ENCODE measurements at places on chromosomes 16 and 17.

DNA sequence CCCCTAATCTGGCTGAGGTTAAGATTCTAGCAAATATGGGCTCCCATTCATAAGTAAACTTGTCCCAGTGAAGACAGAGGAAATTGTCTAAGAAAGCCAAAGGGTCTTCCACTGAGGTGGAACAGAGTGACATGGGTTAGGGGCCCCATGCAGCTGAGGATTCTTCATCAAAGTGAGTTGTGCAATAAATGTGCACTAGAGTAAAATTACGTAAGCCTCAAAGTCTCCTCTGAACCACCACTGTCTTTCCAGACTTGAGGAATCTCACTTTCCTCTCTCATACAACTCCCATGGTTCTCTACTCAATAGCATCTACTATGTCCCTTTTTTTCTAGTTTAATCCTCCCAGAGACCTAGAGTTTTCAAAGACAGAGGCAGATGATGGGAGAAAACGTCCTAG is 132.4 kb downstream of the CA10 start:
- no peak for DNase-seq

- DNase-seq = no peak
Measured at GRCh38 chr16:10121491-10121890, 60.7 kb downstream of the GRIN2A start.

- DNase-seq = no peak
Measured at GRCh38 chr17:75876938-75877751, 1.2 kb downstream of the TRIM47 start.

GRCh38 chr16:24164416-24164815 is 91.7 kb upstream of the CACNG3 start:
- no peak for DNase-seq

DNA sequence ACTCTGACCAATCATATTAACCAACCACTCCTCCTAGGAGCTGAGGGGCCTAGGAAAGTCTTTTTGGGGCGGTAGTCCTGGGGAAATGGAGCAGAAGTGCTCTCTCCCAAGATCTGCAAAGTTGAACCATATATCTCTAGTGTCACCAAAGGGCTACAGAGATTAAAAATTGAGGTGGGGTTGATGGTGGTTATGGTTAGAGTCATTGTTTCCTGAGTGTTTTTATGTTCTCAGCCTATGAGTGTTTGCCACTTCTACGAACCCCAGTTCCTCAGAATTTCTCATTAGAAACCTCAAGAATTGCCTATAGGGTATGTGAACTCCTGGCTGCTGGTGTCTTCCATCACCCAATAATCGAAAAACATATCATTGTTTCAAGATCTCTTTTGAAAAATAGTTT is 217.8 kb downstream of the CDRT15L2 start:
- DNase-seq = no peak

DNA sequence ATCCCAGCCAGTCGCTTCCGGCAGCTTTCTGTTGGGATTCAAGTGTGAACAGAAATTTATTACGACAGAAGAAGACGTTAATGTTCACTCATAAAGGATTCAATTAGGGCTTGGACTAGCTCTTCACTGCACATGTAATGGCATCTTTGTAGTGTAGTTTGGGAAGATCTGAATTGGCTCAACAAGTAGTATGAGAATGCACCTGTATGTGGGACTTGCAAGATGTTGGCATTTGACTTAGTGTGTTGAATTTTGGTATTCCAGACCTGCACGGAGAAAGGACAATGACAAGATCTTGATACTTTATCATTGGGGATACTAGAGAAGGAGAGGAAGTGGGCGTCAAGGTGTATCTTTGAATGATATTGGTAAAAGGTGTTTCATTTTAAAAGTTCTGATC is 1.2 kb downstream of the PSMD11 start:
- peak; percentile 22 for DNase-seq

DNA sequence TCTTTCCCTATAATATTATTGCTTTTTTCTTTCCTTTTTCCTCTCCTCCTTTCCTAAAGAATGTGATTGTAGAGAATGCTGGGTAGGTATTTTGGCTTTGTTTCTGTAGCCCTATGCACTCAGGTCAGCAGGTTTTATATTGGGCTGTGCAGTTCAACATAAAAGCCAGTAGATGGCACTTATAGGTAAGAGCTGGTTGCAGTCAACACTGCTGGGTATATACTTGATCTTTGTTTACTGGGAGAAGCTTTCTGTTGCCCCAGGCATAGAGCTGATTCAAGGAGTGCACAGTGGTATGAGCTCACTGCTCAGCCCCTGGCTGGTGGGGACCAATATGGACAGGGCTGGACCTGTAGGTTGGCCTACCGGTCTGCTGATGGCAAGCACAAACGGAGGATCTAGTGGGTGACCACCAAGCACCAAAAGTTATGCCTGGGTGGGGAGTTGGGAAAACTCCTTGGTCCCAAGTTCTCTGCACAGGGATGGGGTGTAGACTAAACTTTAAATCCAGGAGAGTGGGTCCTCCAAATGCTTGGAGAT is 378.9 kb downstream of the PMP22 start:
- no peak for DNase-seq

- no peak for DNase-seq
Measured at GRCh38 chr17:74407384-74407783, 24.5 kb upstream of the GPRC5C start.
